NT2/D1 (cell line): ENCODE measurements at places on chromosomes 7 and 10.
A peak's percentile ranks its signal among the peaks of the same experiment; 100 is the strongest.

DNA sequence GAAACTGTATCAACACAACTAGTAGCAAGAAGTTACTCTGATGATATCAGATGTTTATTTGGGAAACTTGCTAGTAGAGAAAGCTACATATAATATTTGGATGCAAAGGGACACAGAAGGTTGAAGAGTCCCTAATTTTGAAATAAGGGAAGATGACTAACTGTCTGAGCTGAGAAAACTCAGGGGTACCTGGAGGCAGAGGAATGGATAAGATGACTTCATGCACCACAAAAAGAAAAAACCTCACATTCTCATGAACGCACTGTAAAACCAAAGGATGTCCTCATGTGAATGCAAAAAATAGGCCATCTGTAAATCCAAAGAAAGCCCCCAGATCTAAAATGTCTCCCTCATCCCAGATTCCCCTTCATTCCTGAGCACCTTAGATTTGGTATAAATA lies 29.3 kb downstream of the PRSS2 start:
- DNase-seq: no peak

DNA sequence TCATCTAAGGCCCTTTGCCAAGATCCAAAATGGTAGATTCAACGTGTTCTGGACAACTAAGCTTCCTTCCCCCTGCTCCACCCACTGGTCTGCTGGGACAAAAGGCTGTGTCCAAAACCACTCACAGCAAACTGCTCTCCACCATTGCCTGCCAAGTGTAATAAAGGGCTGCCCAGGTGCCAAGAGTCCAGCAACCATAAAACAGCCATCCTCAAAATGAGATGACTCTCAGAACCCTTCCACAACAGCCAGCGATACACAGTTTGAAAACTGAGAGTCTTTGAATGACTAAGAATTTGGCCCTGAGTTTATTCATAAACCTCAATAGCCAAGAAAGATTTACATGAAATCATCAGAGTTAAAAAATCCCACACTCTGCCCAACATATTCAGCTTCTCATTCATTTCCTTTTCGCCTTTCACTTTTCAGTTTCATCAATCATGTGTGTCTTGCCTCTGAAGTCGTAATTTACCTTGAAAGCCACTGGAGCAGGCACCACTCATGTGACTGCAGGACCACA lies 658.1 kb upstream of the MGMT start:
- DNase-seq: no peak

- DNase-seq: peak; percentile 23
Observed at GRCh38 chr7:25059576-25059975, 65.5 kb downstream of the CYCS start.

- DNase-seq: no peak
Observed at GRCh38 chr7:157233677-157234076, 95.0 kb downstream of the UBE3C start.

GRCh38 chr7:108515630-108516029 lies 10.3 kb downstream of the PNPLA8 start:
- DNase-seq: no peak

DNA sequence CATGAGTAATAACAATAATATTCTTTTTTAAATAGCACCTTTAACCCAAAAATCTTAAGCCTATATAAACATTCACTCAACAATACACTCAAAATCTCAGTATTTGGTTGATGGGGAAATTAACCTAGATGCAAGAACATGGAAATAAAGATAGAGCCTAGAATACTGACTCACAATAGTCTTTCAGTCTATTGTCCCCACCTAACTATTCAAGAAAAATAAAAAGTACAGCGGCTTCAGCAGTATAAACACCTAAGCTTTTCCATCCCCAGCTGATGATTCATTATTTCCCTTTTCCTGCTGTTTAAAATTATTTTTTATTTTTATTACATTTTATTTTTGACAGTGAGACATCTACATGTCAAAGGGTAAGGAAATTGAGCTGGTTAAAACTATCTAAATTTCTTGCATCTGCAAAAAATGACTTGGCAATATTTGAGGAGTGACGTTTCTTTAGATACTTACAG lies 201.4 kb downstream of the FZD1 start:
- no peak for DNase-seq

DNA sequence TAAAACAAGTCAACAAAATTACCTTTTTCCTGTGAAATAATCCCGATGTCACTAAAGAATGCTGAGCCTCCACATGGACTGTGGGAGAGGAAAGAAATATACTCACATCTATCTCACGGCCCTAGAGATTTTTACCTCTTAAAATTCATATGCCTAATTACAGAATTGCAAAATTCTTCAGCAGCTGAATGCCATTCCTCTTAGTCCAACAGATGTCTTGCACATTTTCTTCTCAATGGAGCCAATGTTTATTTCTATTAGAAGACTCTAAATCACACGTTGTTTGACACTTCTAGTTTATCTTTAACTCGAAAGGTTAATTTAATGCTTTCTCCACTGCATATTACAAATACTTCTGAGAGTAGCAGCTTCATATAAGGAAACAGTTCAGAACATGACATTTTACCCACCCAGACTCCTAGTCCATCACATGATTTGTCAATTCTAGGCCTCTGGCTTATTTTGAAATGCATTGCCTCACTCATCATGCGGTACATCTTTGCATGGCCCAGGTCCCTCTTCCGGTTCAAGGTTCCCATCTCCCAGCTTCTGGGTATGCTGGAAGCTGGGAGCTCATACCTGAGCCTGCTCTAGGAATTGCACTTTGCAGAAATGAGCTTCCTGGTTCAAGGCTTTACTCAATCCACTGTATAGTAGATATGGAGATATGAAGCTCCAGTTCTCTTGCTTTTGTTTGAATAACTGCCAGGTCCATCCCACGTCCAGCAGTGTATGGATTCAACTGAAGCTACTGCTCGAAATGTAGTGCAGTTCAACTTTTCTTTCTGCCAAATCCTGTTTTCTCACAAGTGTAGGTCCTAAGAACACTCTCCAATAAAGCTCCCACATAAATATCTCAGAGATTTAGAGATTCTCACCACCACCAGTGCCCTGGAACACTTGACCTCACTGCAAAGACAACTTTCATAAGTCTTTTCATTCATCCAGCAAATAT lies 306.2 kb downstream of the GPR37 start:
- DNase-seq: no peak

- no peak for DNase-seq
Observed at GRCh38 chr10:101565370-101565900, 22.6 kb downstream of the POLL start.

DNA sequence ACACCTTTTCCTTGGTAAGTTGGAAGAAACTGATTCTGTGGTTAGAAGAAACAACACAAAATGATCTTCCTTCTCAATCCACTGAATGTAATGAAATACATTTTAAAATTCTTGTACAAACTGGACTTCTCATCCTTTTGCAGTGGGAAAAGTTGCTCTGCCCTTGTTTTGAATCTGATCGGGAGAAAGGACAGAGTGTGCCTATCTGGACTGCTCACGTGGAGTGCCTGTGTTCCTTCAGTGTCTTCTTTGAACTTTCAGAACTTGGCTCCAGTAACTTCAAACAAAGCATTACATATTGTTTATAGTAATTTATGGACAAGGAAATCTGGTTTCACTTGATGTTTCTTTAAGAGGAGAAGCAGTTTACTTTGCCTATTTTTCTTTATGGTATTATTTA lies 17.1 kb downstream of the SLC26A3 start:
- no peak for DNase-seq

DNA sequence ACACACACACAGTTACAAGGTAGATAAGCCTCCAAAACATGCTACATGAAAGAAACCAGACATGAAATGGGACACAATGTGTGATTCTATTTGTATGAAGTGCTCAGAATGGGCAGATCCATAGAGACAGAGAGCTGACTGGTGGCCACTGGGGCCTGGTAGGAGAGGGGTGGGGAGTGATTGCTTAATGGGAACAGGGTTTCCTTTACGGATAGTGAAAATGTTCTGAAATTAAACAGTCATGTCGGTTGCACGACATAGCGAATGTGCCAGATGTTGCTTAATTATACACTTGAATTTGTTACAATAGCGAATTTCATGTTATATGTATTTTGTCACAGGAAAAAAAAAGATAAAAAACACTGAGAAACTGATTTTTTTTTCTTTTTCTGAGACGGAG lies 122.3 kb downstream of the SPDYE5 start:
- no peak for DNase-seq

GRCh38 chr7:129550693-129551360 lies 48.5 kb downstream of the SMKR1 start:
- no peak for DNase-seq

DNA sequence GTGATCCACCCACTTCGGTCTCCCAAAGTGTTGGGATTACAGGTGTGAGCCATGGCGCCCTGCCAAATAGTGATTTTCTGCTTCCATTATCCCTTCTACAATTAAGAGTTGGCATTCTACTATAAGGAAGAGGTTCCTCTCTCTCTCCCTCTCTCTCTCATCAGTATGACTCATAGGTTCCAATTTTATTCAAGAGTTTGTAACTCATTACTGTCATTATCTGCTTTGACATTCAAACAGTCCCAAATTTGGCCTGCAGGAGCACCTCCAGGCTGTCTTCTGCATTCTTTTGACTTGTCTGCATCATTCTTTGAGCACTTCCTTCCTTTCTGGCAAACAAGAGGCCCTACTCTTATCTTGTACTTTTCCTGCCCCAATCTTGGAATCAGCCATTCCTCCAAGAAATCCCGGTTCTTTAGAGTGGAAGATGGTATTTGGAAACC lies 33.2 kb upstream of the CALU start:
- no peak for DNase-seq

- DNase-seq: peak; percentile 39
Observed at GRCh38 chr10:5583525-5584175, 58.9 kb downstream of the CALML3 start.

DNA sequence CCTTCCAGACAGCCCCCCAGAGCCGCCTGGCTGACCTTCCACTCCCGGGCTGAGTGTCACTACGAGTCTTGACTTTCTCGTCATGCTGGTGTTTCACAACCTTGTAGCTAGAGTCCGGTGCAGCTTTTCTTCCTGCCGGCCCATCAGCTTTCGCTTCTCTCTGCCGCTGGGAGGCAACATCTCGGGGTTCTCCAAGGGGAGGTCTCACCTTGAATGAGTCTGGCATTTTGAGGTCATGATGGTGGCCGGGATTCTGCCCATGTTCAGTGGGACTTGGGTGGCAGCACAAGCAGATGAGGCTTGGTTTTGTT lies 285.2 kb downstream of the CAMK1D start:
- no peak for DNase-seq

- peak; percentile 95 for DNase-seq
Observed at GRCh38 chr7:105689067-105689819, 108.0 kb upstream of the EFCAB10 start.

- DNase-seq: no peak
Observed at GRCh38 chr7:36764929-36765328, 40.6 kb upstream of the AOAH start.
